ENCODE measurements at places on chromosomes 11 and 22.

- DNase-seq, result no peak
Measured at GRCh38 chr11:635945-636510, 1.0 kb upstream of the DRD4 start.

- no peak for DNase-seq
Measured at GRCh38 chr11:19352771-19353160, 112.0 kb upstream of the E2F8 start.

DNA sequence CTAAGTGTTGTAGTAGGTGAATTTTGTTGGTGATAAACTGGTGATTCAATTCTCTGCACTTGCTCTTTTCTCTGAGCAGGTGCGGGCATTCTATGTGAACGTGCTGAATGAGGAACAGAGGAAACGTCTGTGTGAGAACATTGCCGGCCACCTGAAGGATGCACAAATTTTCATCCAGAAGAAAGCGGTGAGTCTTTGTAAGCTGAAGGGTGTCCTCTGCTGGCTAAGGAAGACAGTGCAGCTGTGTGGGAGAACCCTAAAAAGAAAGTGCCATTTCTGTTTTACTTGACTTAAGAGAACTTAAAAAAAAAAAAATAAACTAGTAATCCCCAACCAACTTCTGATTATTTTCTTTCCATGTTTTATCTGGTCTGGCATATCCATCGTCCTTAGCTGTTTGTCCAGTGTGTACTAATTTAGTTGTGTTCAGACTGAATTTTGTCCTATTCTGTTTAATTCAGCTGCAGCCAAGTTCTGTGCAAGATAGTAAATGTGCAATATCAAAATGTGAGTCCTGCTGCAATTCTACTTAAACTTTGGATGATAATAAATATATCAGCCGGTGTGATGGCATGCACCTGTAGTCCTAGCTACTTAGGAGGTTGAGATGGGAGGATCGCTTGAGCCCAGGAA is 29.6 kb downstream of the CAT start:
- DNase-seq, result peak; percentile 10

DNA sequence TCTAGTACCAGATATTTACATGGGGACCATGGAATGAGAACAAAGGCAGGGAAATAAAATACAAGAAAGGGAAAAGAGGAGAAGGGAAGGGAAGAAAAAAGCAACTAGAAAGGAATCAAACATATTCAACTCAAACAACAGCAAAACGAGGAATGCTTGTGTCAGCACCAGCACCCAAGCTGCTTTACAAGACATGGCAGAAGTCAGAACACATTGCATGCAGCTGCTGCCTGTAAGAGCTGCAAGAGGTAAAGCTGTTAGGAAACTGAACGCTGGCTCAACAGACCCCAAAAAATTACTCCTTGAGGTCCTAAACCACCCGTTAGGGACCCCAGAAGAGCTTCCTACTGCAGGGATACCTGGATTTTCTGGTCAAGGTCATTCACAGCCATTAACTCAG is 296.9 kb downstream of the OPCML start:
- no peak for DNase-seq

- DNase-seq, result no peak
Measured at GRCh38 chr11:68508425-68508824, 47.9 kb downstream of the PPP6R3 start.

GRCh38 chr22:27995801-27996528 is 76.9 kb upstream of the PITPNB start:
- DNase-seq, result no peak

GRCh38 chr11:116500947-116501602 is 271.7 kb downstream of the BUD13 start:
- no peak for DNase-seq

All from T-helper 17 cell (primary cell).